ENCODE measurements at places on chromosomes 1 and 21.

DNA sequence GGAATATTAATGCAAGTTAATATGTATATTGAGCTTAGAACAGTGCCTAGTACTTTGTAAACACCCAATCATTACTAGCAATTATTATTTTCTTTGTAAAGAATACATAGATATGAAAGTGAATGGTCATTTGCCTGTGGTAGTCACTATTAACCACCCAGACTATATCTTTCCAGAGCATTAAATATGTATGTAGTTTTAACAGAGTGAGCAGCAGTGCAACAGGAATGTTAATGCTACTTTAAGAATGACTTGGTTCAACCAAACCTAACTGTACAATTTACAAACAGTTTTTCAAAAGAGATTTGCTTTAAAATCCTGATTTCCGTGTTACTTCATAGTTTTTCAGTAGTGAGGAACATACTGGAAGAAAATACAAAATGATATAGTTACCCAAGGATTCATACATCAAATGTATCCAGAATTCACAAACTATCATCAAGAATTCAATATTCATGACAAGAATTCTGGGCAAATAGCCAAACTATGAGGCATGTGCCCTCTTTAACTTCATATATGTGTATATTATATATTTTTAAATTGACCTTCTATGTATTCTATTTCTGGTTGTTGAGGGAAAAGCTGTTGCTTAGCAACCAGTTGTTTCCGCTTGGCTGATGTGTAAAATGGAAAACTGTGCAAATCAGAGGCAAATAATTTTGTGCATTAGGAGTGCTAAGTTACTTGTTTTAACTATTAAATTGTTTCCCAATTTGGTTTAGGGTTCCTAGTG lies 34.9 kb upstream of the IVNS1ABP start:
- DNase-seq = no peak

GRCh38 chr1:63051886-63052285 lies 268.0 kb downstream of the ATG4C start:
- DNase-seq = no peak

GRCh38 chr1:24744911-24745710 lies at the start of gene CLIC4:
TSS of gene CLIC4 (plus strand) at chr1:24745447. CDS start at chr1:24745554, 107 bp downstream.
- peak; percentile 97 for DNase-seq

GRCh38 chr1:29657816-29658215 lies 421.5 kb downstream of the PTPRU start:
- DNase-seq = no peak

- no peak for DNase-seq
Observed at GRCh38 chr1:91631718-91632330, 131.2 kb downstream of the CDC7 start.

DNA sequence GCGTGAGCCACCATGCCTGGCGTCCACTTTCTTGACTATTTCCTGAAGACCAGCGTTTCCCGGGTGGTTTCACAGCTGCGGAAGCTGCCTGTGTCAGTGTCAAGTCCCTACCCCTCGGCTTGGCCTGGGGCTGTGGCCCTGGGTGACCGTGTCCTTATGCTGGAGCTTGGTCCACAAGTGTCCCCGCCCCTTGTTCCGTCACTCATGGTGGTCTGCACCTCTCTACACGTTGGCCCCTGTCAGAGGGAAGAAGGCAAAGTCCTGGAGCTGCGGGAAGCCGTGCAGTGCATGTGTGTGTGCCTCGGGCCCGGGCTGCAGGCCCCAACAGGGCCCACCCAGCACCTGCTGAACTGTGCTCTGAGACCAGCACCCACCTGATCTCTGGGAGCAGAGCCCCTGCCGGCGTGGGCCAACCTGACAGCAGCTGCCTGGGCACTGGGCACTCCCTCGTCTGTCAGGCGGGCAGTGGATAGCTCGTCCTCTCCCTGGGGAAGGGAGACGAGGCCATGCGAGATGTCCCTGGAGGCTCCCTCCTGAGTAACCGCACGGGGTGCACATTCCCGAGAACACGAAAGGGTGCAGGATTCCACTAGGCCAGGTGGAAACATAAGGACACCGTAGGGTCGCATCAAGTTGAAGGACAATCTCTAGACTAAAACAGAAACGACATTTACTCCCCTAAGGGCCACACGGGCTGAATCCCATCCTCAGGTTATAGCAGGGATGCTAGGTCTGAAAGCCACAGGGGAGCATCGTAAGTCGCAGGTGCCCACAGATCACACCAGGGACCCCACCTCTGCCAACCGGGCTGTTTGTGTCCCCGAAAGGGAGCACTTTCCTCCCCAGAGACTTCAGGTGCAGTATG lies 2.4 kb upstream of the C1orf159 start:
- DNase-seq = no peak

DNA sequence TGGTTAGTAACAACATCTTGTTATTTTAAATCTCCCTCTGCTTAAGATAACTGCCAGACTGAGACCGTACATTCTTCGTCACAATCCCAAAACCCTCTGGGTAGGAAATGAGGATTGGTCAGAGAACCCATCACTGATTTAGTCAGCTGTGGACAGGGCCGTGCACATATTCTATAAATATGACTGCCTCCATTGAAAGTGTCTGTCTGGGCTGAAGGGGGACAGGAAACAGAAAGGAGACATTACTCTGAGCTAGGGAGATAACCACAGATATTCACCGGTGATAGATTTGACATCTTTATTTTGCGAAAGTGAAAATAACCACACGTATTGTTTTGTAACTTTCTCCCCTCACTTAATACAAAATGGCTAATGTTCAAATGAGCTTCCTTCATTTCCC lies 36.9 kb upstream of the ST6GALNAC5 start:
- DNase-seq = no peak

DNA sequence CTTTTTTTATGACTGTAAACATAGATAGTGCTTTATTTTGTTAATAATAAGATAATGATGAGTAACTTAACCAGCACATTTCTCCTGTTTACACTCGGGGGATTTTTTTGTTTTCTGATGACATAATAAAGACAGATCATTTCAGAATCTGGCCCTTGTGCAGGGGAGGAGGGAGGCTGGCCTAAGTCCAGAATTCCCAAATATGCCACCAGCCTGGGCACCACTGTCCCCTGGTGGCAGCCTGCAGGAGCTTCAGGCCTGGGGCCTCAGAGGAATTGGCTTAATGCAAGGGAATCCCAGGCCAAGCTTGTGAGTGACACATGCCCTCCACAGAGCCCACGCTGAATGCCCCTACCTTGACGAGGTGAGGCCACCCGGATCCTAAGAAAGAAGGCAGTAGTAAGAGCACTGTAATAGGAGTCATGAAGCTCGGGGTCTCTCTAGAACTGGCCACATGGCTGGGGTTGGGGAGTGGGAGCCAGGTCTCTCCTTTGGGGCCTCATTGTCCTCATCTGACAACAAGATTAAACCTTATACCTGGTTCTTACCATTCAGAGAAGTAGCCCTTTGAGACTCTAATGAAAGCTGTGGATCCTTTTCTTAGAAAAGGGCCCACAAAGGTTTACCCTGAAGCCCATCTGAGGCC lies 24.1 kb downstream of the ETNK2 start:
- peak; percentile 94 for DNase-seq

GRCh38 chr1:205797168-205797567 lies 15.8 kb downstream of the SLC41A1 start:
- no peak for DNase-seq

DNA sequence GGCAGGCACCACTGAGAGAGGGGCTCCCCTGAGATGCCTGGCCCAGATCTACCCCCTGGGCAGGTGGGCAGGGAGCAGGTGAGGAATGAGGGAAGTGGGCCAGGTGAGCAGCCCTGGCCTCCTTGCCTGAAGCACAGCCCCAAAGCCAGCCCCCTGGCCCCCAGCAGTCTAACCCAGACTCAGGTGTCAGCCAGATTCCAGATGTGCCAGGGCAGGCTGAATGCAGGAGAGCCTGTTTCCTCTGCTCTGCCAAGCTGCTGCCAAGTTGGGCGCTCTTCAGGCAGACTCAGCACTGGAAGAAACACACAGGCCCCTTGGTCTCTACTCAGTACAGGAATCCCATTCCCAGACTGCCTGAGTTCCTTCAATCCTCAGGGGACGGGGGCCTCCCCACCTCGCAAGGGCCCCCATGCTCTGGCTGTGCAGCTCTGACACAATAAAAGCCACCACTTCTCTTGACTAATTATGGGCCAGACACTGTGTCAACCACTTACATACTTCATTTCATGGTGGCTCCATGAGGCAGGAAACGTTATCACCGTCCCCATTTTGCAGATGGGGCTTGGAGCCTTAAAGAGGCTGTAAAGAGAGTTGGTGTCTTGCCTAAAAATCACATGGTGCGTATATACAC lies 20.4 kb downstream of the ARHGEF19 start:
- no peak for DNase-seq

- DNase-seq = peak; percentile 5
Observed at GRCh38 chr1:60283690-60284089, 210.1 kb upstream of the C1orf87 start.

- no peak for DNase-seq
Observed at GRCh38 chr1:33842348-33842747, 21.5 kb upstream of the HMGB4 start.

GRCh38 chr21:31720330-31720729 lies 11.6 kb downstream of the SCAF4 start:
- DNase-seq = no peak

- no peak for DNase-seq
Observed at GRCh38 chr1:22334860-22335550, 116.6 kb upstream of the ZBTB40 start.

DNA sequence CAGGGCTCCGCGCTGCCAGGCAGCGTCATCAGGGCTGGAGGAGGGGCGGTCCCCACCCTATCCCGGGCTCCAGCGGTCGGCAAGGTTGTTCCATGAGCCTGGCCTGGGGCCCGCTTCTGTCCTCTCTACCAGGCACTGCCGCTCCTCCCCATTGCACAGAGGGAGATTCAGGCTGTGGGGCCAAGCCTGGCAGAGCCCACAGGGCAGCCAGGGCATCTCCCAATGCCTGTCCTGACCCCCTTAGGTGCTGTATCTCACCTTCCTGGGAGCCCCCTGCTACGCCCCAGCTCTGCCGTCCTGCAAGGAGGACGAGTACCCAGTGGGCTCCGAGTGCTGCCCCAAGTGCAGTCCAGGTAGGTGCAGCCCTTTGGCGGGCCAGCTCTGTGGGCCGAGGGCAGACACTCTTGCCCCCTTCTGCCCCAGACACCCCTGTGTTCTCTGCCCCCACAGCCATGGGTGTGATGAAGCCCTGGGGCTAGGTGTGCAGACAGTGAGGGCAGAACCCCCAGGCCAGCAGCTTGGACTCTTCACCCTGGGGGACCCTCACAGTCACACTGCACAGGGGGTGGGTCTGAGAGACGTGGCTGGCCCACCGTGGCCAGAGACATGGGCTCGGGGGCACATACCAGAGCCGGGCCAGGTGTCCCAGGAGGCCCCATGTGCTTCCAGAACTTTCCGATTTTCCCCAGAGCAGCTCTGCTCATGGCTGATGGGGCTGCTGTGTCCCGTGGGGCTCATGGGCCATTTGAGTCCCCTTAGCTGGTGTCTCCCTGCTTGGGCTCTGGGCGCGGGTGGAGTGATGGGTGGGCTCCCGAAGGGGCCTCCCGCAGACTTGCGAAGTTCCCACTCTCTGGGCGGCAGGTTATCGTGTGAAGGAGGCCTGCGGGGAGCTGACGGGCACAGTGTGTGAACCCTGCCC lies 1.6 kb downstream of the TNFRSF14 start:
- no peak for DNase-seq

DNA sequence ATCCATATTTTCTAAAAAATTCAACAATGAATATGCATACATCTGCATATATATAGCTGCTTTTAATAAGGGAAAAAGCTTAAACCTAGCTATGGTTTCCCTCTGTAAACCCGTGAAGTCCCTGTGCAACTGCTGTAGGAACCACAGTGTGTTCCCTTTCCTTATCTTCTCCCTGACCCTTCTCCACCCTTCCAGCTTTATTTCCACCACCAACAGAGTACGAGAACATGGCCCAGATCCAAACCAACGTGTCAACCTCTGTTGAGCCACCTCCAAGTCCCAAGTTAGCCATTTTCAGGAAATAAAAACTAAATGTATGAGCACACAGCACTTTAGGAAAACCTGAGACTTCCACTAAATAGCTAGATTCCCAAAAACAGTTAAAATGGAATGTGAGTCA lies 20.3 kb downstream of the SUSD4 start:
- no peak for DNase-seq

GRCh38 chr1:112806090-112806642 lies 91.0 kb upstream of the PPM1J start:
- no peak for DNase-seq

GRCh38 chr1:59506952-59507351 lies 210.1 kb downstream of the FGGY start:
- DNase-seq = peak; percentile 61

DNA sequence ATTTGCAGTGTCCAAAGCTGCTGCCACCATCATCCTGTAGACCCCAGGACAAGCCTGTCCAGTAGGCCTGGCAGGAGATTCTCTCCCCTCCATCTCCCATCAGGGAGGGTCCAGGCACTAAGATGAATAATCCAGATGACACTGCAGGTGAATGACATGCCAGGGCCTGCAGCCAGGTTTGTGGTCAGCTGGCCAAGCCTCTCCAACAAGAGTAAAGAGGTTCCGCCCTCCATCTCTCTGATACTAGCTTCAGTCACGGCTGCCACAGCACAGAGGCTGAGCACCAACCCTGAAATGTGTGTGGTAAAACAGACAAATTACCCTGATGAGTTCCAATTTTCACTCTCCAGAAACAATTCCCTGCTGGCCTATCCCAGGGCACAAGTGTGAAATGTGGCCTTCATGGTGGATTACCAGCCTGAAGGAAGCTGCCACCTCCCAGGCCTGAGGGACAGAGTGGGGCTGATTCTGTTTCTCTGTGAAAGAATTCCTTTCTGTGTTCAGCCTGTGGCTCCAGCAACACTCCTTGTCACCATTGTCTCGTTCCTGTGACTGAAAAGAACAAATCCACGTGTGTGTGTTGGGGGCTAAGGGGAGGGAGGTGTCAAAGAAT lies 19.9 kb upstream of the LHX4 start:
- no peak for DNase-seq

GRCh38 chr1:102466487-102466886 lies 469.8 kb upstream of the OLFM3 start:
- DNase-seq = no peak

DNA sequence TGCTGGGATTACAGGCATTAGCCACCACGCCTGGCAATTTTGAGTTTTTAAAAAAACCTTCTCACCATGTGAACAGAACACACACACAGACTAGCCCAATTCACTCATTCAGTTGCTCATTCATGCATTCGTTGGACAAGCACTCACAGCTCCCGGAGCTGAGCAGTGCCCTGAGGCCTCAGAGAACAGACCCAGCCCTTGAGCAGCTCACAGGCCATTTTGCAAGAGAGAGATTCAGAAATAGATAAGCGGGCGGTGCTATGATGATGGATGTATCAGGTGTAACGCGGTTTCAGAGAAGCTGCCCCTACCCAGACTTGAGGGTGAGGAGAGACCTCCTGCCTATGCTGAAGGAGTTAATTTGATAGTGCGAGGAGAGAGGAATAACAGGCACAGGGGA lies 18.6 kb downstream of the PTAFR start:
- DNase-seq = no peak

- no peak for DNase-seq
Observed at GRCh38 chr1:7178741-7179140, 393.5 kb downstream of the CAMTA1 start.
